Ascending aorta (tissue), 2 donors: ENCODE measurements at places on chromosomes 3 and 15. TPM values are rescaled to one million over a fixed set of nuclear protein-coding genes. Genes with fewer than 3 reads are reported as not detected.

GRCh38 chr3:128352326-128352725, 114.4 kb downstream of the DNAJB8 start:
- DNase-seq: no peak
- no peak overlapping the region for H3K4me3 ChIP-seq
- no peak overlapping the region for H3K27ac ChIP-seq
- H3K36me3 ChIP-seq: no peaks in the 10 kb centered on the region

DNA sequence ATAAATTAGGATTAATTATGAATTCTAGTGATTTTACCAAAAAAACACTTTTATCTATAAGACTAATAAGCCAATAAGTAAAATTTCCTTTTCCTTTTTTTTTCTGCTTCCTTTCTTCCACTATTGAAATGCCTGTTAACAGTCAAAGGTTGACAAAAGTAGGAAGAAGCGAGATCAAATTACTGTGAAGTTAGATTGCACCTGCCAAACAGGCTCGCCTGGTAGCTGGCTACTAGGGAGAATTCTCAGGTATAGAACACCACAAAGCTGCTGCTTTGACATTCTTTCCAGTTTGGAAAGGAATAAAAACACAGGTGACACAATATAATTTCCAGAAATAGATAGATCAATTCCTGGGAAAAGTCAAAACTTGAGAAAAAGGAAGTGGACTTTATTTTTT, 749.0 kb downstream of the NSUN3 start:
- no peak overlapping the region for H3K4me3 ChIP-seq
- DNase-seq: no peak
- H3K36me3 ChIP-seq: no peaks in the 10 kb centered on the region
- no peaks in the 10 kb centered on the region for H3K27me3 ChIP-seq
- no peaks in the 10 kb centered on the region for H3K4me1 ChIP-seq
- H3K27ac ChIP-seq: no peak overlapping the region

GRCh38 chr3:98551754-98552153, 20.0 kb downstream of the GPR15 start:
- DNase-seq: no peak
- no peak overlapping the region for H3K4me3 ChIP-seq
- no peaks in the 10 kb centered on the region for H3K36me3 ChIP-seq
- no peaks in the 10 kb centered on the region for H3K27me3 ChIP-seq
- no peaks in the 10 kb centered on the region for H3K4me1 ChIP-seq

- no peaks in the 10 kb centered on the region for H3K4me1 ChIP-seq
- H3K27me3 ChIP-seq: no peaks in the 10 kb centered on the region
- no peak overlapping the region for H3K4me3 ChIP-seq
These were observed 429.3 kb upstream of the AZI2 start for GRCh38 chr3:28777806-28778475.

GRCh38 chr3:195613468-195614069, 29.8 kb upstream of the APOD start:
- H3K27ac ChIP-seq: no peak overlapping the region
- H3K4me3 ChIP-seq: no peak overlapping the region
- DNase-seq: peak; percentile 48
- H3K27me3 ChIP-seq: no peaks in the 10 kb centered on the region

DNA sequence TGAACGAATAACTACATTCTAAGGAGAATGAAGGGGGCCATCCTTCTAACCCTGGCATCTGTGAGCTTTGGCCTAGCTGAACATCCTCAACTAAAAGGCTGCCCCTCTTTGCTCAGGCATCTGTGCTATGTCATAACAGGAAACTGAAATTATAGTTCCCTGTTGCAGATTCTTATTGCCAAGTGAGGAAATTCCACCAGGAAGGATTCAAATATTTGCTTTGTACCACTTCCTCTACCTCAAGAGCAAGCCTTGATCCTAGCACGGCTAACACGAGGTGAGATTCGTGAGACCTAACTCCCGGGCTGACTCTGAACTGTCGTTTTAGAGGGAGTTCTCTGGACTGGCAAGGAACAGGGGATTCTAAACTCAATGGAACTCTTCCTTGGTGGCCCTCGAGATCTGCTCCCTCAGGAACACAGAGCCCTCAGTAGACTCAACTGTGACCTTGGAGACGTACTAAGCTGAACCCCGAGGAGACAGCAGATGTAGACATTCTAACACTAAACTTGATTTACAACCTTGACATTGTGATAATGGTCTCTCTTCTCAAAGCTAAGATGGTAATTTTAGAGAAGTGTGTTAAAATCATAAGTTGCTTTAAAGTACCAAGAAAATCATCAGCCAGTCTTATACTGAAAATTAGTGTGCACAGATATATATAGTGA, 4.2 kb downstream of the SPG21 start:
- H3K36me3 ChIP-seq: peaks cover 4% of the 10 kb centered on the region
- H3K4me1 ChIP-seq: no peaks in the 10 kb centered on the region
- H3K27ac ChIP-seq: peak overlapping the region; percentile 39
- H3K27me3 ChIP-seq: no peaks in the 10 kb centered on the region

DNA sequence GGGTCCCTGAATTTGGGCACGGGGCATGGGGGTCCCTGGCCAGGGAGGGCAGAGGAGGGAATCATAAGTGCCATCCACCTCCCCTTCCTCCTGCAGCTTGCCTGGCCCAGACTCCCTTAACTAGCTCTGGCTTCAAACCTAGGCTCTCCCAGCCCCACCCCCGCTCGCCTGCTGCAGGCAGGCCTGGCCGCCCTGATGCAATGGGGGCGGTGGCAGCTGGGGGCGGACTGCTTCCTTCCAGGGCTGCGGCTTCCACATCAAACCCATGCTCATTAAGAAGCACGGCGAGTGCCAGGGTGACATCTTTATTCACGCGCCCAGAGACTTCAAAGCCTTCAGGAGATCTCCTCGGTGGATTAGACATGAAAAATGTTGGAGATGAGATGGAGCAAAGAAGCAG, 123.1 kb downstream of the TPRA1 start:
- no peak overlapping the region for H3K27ac ChIP-seq
- no peaks in the 10 kb centered on the region for H3K4me1 ChIP-seq
- no peaks in the 10 kb centered on the region for H3K36me3 ChIP-seq
- DNase-seq: no peak
- no peak overlapping the region for H3K4me3 ChIP-seq

CPNE9 gene
- total RNA-seq: not detected

FILIP1L gene
- 106 TPM for total RNA-seq

GALNT15 gene
- total RNA-seq: 222 TPM

FAM174B gene
- total RNA-seq: 5.2 TPM
